ENCODE measurements at places on chromosomes 11 and 22. TPM values are rescaled to one million over a fixed set of nuclear protein-coding genes. Genes with fewer than 3 reads are reported as not detected.
A peak's percentile ranks its signal among the peaks of the same experiment; 100 is the strongest.

ZNF280B gene
- 0.26 TPM for polyA plus RNA-seq

SHISAL1 gene
- 0.04 TPM for polyA plus RNA-seq

KIF18A gene
- polyA plus RNA-seq = 0.39 TPM

DNA sequence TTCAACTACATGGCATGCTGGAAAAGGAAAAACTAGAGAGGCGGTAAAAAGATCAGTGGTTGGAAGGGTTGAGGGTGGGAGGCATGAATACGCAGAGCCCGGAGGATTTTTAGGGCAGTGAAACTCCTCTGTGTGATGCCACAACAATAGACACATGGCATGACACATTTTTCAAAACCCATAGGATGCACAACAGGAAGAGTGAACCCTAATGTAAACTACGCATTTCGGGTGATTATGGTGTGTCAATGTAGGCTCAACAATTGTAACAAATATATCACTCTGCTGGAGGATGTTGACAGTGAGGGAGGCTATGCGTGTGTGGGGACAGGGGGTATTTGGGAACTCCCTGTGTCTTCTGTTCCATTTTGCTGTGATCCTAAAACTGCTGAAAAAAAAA is 15.7 kb upstream of the FAM83F start:
- no peaks in the 10 kb centered on the region for H3K36me3 ChIP-seq
- H3K4me3 ChIP-seq = no peak overlapping the region
- no peak for DNase-seq
- H3K27ac ChIP-seq = no peak overlapping the region

MS4A3 gene
- polyA plus RNA-seq = not detected

DNA sequence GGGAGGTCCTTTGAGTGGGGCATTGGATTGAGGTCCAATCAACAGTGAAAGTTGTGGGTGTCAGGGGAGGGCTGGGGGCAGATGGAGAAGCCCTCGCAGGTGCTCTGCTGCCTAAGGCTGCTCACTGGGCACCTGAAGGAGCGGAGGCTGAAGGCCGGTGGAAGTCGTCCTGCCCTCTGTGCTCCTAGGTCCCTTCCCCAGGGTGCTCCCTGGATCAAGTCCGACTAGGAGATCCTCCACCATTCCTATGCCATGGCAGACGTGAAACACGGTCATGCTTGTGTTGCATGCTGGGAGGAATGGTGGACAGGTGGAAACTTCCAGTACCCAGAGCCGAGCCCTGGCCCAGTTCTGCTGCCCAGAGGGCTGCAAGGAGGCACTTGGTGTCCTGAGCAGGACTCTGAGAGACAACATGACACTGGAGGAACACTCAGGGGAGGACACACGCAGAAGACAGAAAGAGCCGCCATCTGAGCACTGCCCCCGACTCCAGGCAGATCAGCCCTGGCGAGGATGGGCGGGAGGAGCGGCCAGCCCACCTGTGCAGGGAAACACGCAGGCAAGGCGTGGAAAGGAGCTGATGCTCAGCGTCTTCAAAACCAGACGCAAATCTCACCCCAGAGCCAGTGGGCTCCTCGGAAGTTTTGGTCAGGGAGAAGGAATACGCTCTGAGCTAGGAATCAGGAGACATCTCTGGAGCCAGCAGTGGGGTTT is 786.8 kb downstream of the BRD1 start:
- H3K4me3 ChIP-seq = no peak overlapping the region
- H3K36me3 ChIP-seq = no peaks in the 10 kb centered on the region
- H3K27me3 ChIP-seq = no peaks in the 10 kb centered on the region
- H3K27ac ChIP-seq = no peak overlapping the region

GRCh38 chr22:21652547-21653545 is 10.7 kb downstream of the SDF2L1 start:
- H3K4me1 ChIP-seq = no peaks in the 10 kb centered on the region
- H3K27ac ChIP-seq = no peak overlapping the region
- no peaks in the 10 kb centered on the region for H3K27me3 ChIP-seq
- H3K4me3 ChIP-seq = peak overlapping the region; percentile 68

- no peaks in the 10 kb centered on the region for H3K4me1 ChIP-seq
- no peaks in the 10 kb centered on the region for H3K27me3 ChIP-seq
- no peak overlapping the region for H3K4me3 ChIP-seq
- no peak for DNase-seq
These were observed 17.2 kb downstream of the KIAA0930 start for GRCh38 chr22:45223304-45224117.

FSHB gene
- not detected for polyA plus RNA-seq

SLC5A4 gene
- polyA plus RNA-seq = not detected

DNA sequence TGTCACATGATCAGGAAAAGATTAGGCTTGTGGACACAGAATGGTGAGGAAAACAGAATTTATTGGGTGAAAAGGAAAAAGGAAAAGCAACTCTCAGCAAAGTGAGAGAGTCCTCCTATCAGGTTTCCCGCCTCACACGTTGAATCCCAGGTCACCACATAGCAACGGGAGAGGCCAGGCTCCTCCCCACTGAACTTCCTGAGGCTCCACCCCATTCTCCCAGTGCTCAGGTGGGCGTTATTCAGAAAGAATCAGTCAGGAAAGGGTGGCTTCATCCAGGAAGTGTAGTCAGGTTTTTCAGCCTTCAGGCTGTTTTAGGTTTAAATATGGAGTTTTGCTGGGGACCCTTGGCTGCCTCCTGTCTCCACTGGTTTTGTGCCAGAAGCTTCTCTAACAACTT is 66.9 kb downstream of the SPON1 start:
- H3K27me3 ChIP-seq = no peaks in the 10 kb centered on the region
- peaks cover 5% of the 10 kb centered on the region for H3K4me1 ChIP-seq
- no peak for DNase-seq
- no peaks in the 10 kb centered on the region for H3K36me3 ChIP-seq
- H3K27ac ChIP-seq = no peak overlapping the region

- no peak overlapping the region for H3K27ac ChIP-seq
- DNase-seq = no peak
- H3K27me3 ChIP-seq = no peaks in the 10 kb centered on the region
- no peaks in the 10 kb centered on the region for H3K4me1 ChIP-seq
- H3K36me3 ChIP-seq = no peaks in the 10 kb centered on the region
These were observed 18.1 kb upstream of the CSTF3 start for GRCh38 chr11:33179348-33179803.

LMO2 gene
- polyA plus RNA-seq = 57.1 TPM

Measured in kidney (tissue), 22 donors.